ENCODE measurements at places on chromosomes 6 and 20. TPM values are rescaled to one million over a fixed set of nuclear protein-coding genes. Genes with fewer than 3 reads are reported as not detected.

Gene PRICKLE4
- 1.4 TPM for polyA plus RNA-seq

Gene RAD21L1
- polyA plus RNA-seq: not detected

Gene TDRD6
- 0.84 TPM for polyA plus RNA-seq

Gene PSMB8
- polyA plus RNA-seq: 90.6 TPM

Gene ARFGEF3
- 1.2 TPM for polyA plus RNA-seq

Gene RNF217
- polyA plus RNA-seq: 3.1 TPM

Gene PPIL6
- 6.0 TPM for polyA plus RNA-seq

Gene KHDC1
- 1.7 TPM for polyA plus RNA-seq

Gene SSTR4
- not detected for polyA plus RNA-seq

Gene CST11
- polyA plus RNA-seq: not detected
